Brain microvascular endothelial cell (primary cell): ENCODE measurements at places on chromosomes 4 and X.

GRCh38 chrX:40709395-40709794 is 25.9 kb downstream of the MED14 start:
- DNase-seq, result no peak

- DNase-seq, result no peak
These were observed 108.6 kb upstream of the TRIM2 start for GRCh38 chr4:153095448-153096204.

DNA sequence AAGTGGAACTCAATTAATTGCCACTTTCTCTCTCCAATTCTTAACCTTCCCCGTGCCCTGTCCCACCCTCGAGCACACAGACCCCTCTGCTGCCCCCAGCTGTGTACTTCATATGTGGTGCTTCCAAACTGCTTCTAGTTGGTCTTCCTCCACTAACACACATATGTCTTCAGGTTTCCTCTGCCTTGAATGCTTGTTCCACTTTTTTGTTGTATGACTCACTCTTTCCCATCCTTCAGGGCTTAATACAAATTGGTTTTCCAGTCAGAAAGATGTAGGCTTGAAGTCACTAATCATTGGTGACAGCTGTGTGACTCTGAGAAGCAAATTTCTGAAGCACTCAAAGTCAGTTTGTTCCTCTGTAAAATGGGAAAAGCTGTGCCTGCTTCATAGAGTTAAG is 30.6 kb downstream of the TRIM2 start:
- no peak for DNase-seq

DNA sequence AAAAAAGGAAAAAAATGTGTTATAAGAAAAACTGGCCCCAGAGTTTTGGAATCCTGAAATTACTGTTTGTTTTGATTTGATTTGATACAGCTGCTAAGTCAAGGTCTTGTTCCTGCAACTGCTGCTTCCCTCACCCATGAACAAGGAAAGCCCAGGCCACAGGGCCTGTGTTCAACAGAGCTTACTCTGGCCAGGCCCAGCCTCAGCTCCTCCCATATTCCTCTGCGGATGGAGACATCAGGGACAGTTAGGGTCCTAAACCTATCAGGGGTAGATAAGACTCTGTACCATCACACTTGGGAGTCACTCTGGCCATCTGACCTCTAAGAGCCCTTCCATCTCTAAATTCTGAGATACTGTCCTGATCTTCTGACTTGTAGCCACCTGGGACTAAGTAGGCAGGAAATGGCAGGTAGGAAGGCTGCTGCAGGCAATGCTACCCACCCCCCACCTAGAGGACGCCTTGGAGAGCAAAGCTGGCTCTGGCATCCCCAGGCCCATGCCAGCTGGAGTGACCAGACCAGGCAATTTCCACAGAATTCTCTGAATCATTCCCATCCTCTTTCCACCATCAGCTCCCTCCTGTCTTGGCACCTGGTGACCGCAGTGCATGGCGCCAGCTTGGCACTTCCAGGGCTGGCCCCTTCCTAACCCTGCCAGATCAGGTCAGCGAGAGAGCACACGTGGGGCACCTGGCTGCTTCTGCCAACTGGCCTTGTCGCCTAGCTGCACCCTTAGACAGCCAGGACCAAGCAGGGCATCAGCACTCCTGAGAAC is 58.0 kb upstream of the TMEM33 start:
- no peak for DNase-seq

DNA sequence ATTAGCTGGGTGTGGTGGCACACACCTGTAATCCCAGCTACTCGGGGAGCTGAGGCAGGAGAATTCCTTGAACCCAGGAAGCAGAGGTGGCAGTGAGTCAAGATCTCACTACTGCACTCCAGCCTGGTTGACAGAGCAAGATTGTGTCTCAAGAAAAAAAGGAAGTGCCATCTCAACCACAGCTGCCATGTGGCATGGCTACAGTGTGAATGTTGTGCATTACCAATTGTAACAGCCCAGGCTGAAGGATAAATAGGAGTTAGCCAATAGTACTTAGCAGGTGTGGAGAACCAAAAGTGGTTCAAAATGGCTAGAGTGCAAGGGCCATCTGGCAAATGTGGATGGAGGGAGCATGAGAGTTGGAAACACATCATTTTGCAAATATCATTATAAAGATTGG is 28.9 kb downstream of the SLC25A5 start:
- no peak for DNase-seq

DNA sequence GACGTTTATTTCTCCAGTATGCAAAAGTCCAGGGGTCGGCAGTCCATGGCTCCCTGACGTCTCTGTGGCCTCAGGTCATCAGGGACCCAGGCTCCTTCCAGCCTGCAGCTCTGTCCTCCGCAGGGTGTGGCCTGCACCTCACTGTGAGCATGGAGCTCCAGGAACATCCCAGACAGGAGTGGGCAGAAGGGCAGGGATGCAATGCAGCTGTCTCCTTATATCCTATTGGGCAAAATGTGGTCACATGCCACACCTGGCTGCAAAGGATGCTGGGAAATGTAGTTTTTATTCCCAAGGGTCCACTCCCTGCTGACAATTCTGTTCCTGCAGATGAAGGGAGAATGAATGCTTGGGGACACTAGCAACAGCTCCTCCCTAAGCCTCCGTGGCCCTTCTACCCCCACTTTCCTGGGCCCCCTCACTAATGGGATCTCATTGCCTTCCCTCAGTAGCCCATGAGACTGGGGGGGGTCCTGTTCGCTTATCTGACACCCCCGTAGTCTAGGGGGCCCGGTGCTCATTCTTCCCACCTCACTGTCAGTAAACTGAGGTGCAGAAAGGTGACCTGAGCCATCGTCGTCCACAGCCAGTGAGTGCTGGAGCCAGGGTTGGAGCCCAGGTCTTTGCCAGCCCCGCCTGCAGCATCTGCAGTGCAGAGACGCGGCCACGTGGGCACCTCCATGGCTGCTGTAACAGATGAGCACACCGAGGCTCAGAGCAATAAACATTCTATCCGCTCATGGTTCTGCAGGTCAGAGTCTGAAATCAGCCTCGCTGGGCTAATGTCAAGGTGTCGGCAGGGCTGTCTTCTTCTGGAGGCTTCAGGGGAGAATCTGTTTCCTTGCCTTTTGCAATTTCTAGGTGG is 5.9 kb upstream of the GRPEL1 start:
- peak; percentile 62 for DNase-seq

DNA sequence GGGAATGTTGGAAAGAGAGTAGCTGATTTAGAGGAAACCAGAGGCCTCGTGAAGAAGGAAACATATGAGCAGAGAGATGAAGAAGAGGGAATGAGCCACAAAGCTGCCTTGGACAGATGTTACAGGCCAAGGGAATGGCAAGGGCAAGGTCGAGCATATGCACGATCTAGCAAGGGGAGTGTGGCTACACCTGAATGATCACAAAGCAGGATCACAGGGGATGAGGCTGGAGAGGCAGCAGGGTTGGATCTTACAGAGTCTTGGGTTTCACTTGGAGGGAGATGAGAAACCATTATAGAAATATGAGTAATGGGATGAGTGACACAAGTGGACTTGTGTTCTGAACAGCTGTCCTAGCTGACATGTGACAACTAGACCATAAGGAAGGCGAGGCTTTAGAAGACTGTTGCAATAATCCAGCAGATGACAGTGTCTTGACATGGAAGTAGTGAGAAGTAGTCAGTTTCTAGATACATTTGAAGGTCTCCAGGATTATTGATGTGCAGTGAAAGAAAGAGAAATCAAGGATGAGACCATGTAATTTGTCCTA is 58.7 kb downstream of the RASGEF1B start:
- no peak for DNase-seq

DNA sequence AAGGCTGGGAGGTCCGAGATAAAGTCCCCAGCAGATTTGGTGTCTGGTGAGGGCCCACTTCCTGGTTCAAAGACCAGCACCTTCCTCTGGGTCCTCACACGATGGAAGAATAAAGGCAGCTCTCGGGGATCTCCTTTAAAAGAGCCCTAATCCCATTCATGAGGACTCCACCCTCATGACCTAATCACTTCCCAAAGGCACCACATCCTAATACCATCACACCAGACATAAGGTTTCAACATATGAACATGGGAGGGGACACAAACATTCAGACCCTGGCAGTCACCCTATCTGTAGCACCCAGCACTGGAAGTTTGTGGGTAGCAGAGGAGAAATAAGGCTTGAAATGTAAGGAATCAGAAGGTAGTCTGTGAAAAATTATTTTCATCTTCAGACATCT is 112.9 kb upstream of the NOCT start:
- DNase-seq, result no peak

GRCh38 chr4:39085891-39086290 is 23.9 kb downstream of the KLHL5 start:
- no peak for DNase-seq

DNA sequence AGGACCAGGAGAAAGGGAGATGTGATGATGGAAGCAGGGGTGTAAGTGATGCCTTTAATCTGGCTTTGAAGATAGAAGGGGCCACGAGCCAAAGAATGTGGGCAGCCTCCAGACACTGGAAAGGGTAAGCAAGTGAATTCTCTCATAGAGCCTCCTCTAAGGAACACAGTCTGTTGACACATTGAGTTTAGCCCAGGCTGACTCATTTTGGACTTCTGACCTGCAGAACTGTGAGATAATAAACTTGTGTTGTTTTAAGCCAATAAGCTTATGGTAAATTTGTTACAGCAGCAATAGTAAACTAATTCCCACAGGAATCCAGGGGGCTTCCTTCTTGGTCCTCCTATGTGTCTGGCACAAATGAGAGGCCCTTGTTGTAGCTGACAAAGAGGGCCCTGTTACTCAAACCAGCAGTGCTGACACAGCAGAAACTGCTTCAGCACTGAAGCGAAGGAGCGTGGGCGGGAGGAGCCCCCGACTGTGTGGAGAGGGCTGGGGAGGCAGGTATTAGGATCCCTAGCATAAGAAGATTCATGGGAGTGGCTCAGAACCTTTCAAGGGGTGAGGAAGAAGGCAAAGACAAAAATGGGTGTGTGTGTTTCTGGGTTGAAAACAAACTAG is 268.7 kb downstream of the NR3C2 start:
- peak; percentile 7 for DNase-seq

- DNase-seq, result no peak
These were observed 55.5 kb downstream of the BMPR1B start for GRCh38 chr4:94813221-94813620.

GRCh38 chr4:185774131-185774653 is 37.8 kb downstream of the SORBS2 start:
- DNase-seq, result no peak

- DNase-seq, result no peak
These were observed 121.3 kb upstream of the S100G start for GRCh38 chrX:16528620-16529019.

DNA sequence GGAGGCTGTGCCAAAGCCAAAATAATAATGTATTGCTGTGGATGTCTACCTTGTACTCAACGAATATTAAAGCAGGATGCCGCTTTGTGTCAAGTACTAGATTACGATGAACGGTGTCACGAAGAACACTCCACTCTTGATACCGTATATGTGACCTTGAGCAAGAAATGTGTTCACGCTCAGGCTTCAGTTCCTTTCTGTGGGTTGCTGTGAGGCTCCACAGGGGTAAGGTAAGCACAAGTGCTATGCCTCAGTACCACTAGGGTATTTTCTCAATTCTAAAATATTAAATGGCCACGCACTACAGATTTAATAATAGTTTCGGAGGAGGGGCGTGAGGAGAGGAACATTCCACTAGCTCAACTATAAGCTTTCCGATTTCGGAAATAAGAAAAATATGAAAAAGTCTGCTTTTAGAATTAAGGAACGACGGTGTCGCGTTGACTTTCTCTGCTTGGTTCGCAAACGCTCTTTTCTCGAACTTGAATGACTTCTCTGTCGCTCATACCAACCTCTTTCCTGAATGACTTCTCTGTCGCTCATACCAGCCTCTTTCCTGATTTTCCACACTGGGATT is 607 bp upstream of the SCOC start:
- peak; percentile 19 for DNase-seq

- DNase-seq, result peak; percentile 34
These were observed 39.7 kb downstream of the LGI2 start for GRCh38 chr4:24991015-24991414.

DNA sequence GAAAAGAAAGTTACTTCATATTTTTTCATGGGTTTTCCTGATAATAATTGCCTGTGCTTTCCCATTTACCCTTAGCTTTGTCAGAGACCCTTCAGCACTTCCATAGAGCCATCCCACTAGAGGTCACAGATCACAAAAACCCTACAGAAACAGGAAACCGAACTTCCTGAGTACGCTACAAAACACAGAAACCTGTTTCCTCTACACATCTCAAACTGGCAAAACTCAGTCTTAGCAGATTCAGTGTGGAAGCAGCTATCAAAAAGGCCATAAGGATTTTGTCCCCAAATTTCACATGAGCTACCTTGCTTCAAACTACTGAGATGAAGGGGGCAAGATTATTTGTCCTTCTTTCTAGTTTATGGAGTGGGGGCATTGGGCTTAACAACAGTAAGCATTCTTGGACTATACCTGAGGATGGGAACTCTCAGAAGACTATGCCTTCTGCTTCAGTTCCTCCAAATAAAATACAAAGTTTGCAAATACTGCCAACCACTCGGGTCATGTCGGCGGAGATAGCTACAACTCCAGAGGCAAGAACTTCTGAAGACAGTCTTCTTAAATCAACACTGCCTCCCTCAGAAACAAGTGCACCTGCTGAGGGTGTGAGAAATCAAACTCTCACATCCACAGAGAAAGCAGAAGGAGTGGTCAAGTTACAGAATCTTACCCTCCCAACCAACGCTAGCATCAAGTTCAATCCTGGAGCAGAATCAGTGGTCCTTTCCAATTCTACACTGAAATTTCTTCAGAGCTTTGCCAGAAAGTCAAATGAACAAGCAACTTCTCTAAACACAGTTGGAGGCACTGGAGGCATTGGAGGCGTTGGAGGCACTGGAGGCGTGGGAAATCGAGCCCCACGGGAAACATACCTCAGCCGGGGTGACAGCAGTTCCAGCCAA is at the start of gene MMRN1:
Gene MMRN1, plus strand, starts transcription at position 206 of the 902 bp plus-strand sequence. Its CDS starts 118 bp downstream, at position 324.
- no peak for DNase-seq

DNA sequence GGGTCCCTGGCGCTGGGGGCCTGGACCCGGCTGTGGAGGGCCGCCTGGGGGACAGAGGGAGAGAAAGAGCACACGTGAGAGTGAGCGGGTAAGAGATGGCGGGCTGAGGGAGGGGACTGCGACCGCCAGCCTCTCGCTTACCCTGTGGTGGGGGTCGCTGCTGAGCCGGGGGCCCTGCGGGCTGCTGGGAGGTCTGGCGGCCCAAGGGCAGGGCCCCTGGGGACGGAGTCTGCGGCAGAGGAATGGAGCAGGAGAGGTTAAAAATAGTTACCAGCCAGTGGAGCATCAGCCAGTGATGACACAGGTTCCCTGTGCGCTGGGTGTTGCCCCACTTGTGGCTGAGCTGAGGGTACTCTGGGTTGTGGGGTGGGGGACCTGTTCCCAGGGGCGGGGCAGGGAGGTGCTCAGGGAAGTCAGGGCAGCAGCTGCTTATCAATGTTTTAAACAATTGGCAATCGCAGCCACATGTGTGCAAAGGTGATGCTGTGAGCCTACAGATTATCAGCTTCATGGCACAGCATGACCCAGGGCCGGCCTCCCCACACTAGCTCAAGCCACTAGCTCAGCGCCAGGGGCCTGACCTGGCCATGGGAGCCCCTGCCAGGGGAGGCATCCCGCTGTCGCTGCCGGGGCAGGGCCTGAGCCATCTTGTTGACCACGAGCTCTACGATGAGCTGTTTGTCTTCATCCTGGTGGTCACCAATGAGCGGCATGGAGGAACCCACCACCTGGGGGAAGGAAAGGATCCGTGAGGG is 7.5 kb upstream of the TIMP1 start:
- no peak for DNase-seq

- DNase-seq, result no peak
These were observed 24.5 kb upstream of the SORBS2 start for GRCh38 chr4:185836241-185837084.
